T-cell (primary cell): ENCODE measurements at places on chromosomes 4 and X. TPM values are rescaled to one million over a fixed set of nuclear protein-coding genes. Genes with fewer than 3 reads are reported as not detected.

GRCh38 chrX:106718709-106719108 lies 7.8 kb upstream of the RNF128 start:
- DNase-seq = no peak

DNA sequence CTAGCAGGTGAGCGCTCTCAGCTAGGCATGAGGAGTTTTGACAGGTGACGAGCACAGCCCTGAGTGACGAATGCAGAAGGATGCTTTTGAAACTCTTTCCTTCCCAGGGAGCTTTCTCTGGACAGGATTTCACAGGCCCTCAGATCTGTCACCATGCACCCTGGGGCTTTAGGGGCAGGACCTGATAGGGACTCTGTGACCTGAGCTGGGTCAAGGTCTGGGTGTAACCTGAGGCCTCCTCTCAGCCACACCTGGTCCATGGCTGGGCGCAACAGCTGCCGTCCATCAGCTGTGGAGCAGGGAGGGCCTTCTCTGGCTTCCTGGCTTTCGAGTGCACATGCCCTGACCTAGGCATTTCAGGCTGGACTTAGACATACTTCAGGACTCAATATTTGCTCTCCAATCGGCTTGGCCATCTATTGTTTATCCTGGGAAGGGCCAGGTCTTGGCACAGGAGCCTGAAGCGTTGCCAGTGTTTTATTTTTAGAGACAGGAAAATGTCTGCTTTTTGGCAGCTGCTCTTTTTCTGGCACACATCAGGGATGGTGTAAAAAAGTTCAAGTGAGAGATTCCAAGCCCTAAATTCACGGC lies 56.4 kb downstream of the C4orf51 start:
- no peak for DNase-seq

GRCh38 chr4:88219099-88219498 lies 60.7 kb upstream of the ABCG2 start:
- no peak for DNase-seq

GRCh38 chr4:78222575-78223186 lies 165.6 kb downstream of the FRAS1 start:
- no peak for DNase-seq

GRCh38 chr4:73600954-73601353 lies 19.3 kb downstream of the RASSF6 start:
- no peak for DNase-seq

DNA sequence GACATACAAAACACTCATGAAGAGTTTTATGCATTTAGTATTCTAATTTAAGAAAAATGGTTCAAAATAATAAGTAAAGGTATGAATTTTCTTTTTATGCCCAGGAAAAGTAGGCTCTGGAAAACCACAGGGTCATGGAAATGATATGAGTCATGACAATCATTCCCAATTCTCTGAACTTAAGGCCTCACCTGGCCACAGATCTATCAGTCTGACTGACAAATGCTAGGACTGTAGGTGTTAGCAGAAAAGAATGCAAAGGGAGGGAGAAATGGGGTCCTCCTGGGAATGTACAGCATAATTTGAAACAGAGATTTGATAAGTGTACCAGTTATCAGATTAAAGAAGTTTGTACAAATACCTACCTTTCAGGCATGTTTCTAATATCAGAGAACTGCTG lies 270.5 kb upstream of the ARSJ start:
- DNase-seq = no peak

DNA sequence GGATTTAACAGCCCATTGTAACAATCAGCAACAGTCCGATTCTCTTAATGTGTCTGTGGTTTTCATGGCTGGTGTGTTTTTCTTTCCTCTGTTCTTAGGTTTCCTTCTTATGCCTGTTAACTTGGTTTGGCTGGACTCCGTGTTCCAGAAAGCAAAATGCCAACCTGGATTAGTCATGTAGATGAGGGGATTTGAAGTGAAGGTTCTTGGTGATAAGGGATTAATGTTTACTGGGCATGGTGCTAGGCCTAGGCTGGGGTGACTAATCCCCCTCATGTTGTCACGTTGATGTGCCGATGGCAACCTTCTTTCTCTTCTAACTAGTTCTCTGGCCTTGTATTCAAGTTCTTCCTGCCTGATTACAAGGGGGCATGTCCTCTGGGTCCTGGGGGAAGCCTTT lies 85.9 kb downstream of the REPS2 start:
- DNase-seq = no peak

DNA sequence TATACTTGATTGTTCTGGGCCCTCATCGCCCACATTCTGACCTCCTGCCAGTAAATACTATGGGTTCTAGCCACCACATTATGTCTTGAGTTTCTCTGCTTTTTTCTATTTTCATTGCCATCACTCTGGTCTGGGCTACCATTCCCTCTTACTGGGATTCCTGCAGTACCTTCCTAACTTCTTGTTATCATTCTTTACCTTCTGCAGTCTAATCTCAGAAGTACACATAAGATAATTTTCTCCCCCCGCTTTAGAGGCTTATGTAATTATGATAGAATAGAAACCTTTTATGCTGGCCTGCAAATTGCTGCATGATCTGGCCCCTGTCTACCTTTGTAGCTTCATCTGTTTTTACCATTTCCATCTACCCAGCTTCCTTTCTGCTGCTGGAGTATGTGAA lies 19.2 kb downstream of the STIM2 start:
- no peak for DNase-seq

SH3RF1 gene
- 0.25 TPM for total RNA-seq

SULT1B1 gene
- 8.7 TPM for total RNA-seq

EDA2R gene
- 0.66 TPM for total RNA-seq

NBDY gene
- total RNA-seq = 30.4 TPM

ARSJ gene
- total RNA-seq = 0.20 TPM

SLITRK4 gene
- total RNA-seq = not detected

MAP7D2 gene
- total RNA-seq = not detected

SERTM2 gene
- total RNA-seq = not detected

CSAG3 gene
- not detected for total RNA-seq

PPARGC1A gene
- total RNA-seq = not detected
